ENCODE measurements at places on chromosomes 5 and 9.

DNA sequence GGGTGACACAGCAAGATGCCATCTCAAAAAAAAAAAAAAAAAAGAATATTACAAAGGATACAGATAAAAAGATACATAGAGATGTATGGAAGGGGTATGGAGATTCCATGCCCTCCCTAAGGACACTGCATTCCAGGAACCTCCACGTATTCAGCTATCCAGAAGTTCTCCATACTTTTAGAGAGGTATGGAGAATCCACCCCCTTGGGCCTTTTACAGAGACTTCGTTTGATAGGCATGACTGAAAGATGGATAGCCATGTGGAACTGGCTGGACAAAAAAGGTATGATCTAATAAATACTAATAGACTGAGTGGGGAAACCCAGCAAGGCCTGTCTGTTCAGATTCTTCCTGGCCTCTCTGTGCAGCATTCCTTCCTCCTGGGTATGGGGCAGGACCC, 56.6 kb upstream of the DMRT1 start:
- no peak for DNase-seq

DNA sequence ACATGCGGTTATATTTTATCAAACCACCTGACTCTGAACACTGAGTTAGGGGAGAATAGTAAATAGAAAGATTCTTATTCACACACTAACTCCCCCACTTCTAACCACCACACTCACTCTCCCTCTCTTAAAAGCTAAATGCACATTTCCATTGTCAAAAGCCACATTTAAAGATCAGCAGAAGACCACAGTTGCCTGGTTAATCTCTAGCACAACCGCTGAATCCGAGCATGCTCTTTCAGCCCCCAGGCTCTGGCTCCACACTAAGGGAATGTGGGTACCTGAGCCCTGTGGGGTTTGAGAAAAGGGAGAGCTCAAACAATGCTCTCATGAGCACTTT, 35.7 kb downstream of the PFDN1 start:
- DNase-seq = no peak

DNA sequence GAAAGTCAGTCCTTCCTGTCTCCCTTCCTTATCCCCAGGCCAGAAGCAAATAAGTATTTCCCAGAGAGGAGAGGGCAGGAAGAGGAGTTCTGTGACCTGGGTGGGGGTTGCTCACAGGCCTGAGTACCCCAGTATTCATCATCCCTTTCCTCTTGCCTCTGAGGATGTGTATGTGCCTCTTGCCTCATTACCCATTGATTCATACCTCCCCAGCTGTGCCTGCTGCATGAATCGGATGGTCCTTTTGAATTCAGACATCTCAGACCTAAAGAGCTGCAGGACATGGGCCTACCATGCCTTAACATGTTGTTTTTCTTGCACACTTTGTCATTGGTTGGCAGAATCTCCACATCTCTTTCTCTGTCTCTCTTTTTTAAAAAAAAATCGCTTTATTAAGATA, 112.8 kb upstream of the SHB start:
- DNase-seq = no peak

- DNase-seq = no peak
Observed at GRCh38 chr5:180069589-180070247, 1.8 kb downstream of the RNF130 start.

GRCh38 chr5:138077064-138077696, 6.7 kb upstream of the WNT8A start:
- peak; percentile 82 for DNase-seq

DNA sequence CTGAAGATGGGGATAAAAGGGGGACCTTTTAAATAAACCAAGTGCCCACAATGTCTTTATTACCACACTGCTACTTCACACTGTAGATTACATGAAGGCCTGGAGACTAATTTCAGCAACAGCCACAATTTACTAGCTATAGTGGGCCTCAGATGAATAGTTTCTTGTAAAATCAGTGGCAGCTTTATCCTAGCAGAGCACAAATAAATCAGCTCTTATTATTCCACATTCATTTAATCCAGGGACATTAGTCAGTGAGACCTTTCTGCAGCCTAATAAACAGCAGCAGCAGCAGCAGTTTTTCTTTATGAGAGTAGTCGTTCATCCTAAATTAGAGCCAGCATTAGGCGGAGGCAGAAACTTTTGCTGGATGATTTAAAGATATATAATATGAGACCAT, 542.3 kb downstream of the PSAT1 start:
- no peak for DNase-seq

DNA sequence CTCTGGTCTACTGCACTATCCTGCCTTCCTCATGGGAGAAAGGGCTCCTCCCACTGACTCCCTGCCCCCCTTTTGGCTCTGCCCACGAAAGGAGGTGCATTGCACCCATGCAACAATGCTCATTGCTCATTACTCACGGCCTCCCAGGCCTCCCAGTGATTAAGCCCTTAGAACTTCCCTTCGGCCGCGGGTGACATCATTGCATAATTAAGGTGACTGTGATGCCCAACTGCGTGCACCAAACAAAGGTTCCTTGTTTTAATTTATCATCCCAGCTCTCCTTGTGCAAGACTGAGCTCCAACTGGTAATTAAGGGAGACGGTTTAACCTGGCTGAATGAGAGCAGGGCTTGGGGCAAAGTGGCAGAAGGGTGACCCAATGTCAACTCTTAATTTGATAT, 180.4 kb downstream of the GAS1 start:
- DNase-seq = peak; percentile 36

DNA sequence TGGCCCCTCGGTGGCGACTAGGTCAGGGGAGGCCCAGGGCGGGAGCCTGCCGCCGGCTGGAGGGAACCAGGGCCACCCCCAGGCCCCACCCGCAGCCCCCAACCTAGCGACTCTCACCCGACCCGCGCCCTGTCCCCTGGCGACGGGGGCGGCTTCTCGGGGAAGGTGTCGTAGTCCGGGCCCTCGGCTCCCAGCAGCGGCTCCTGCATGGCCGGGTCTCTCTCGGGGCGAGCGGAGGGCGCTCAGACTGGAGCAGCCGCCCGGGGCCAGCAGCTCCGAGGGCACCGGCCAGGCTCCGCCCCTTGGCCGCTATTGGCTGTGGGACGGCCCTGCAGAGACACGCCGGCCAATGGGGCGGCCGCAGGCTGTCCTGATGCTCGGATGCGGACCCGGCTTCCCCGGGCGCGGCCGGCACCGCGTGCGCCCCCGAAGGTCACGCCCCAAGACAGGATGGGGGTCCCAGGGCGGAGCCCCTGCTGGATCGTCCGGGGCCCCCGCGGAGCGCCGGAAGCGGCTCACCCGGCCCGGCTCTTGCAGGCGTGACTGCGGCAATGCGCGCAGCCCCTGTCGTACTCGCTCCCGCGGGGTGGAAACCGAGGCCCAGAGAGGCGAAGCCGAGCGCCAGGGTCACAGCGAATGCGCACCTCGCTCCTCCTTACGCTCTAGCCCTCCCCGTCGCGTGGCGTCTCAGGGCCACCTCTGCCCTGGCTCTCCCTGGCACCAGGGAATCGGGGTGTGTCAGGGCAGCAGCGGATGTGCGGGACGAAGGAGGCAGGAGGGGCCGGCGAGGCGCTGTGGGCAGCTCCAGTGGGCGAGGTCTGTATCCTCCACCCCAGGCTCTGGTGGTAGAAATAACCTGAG, at the start of gene SLC2A6:
TSS of gene SLC2A6 (minus strand) at position 249 of the 861 bp plus-strand sequence. CDS start at position 209, 40 bp downstream.
- peak; percentile 98 for DNase-seq

DNA sequence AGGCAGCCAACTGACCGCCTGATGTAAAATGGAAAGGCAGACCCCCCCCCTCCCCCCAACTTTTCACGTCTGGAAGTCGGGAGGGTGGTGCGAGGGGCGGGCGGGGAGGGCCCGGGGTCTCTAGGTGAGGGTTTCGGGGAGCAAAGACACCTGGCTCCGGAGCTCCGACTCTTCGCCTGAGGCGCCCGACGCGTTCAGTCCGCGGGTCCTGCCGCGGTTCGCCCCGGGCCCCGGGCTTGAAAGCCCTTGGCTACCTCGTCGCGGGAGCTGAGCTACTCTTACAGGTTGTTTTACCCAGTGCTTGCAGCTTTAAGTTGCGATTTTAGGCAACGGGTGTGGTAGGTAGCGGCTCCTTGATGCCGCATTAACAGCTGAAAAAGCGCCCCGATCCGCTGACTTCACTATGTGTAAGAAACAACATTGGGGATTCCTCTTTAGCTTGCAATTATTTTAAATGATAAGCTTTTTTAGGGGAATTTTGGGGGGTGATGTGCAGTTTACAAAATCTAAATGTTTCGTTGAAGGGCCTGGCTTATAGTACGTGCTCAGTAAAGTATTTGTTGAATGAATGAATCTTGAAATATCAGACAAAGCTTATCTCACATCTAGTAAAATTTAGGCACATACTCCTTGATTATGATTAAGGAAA, 722 bp downstream of the CDC42SE2 start:
- DNase-seq = peak; percentile 24

GRCh38 chr5:5313101-5313635, 109.3 kb upstream of the ICE1 start:
- no peak for DNase-seq

DNA sequence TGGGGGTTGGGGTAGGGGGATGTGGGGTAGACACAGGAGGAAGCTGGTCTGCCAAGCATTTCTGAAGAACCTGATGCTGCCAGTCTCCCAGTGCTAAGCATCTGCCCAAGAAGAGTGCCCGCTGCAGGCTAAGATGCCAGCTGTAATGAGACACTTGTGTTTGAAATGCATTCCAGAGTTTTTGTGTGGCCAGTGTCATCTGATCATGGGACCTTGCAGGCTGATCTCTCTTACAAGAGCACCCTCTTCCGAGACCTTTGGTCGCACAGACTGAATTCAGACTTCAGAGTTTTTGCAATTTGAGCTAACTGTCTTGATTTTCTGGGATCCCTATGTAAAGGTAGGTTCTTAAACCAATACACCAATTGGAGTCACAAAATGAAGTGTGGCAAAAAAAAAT, 58.1 kb downstream of the DENND1A start:
- DNase-seq = no peak

Data from AG08396 (cell line).